ENCODE measurements at places on chromosomes 3 and 15.
A peak's percentile ranks its signal among the peaks of the same experiment; 100 is the strongest.

DNA sequence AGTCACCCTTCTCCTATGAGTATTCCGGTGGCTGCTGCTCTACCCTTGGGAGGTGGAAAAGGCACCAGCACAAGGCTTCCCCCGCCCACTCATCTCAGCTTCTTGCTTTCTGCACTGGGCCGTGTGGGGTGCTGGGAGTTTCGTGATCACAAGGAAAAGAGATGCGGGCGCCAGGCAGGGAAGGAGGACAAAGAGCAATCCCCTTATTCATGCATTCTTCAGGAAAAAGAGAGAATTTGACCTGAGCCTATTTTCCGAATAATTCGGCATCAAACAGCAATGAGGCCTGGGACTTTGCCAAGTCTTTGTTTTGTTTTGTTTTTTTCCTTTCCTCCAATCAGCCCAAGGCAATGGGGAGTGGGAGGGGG, 102.2 kb upstream of the LPP start:
- DNase-seq, result no peak

GRCh38 chr3:55643283-55643682, 156.2 kb upstream of the WNT5A start:
- no peak for DNase-seq

DNA sequence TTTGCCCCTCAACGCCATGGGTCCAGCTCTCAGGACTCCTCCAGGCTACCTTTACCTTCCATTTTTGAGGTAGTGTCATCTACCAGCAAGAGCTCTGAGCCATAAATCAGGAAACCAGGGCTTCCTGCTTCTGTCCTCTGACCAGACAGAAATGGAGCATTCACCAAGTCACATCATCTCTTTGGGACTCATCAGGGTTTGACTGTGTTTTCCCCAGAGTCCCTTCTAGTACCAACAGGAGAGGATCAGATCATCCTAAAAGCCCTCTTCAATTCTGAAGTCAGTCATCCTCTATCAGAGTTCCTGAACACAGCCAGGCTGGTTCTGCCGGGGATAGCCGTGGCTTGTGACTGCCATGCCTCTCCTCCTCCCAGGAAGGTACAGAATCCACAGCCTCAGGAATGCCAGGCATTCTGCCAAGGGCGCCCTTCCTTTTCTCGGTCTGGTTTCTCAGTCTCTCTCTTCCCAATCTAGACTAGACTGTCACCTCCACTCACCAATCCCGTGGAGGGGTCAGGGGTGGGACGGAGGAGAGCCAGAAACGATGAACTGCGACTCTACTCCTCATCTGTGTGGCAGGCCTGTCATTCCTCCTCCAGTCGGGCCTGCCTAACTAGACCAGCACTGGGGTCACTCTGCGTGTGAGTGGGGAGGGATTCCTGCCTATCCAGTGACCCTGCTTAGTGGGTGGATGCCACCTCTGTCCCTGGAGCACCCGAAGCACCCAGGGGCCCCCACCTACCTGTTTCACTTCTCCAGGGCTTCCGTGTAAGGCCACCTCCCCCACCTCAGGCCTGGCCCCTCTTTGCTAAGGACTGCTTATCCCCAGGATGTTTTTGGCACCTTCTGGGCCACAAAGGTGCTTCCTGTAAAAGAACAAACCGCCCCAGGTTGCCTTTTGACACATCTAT, 30.9 kb downstream of the CCNL1 start:
- no peak for DNase-seq

DNA sequence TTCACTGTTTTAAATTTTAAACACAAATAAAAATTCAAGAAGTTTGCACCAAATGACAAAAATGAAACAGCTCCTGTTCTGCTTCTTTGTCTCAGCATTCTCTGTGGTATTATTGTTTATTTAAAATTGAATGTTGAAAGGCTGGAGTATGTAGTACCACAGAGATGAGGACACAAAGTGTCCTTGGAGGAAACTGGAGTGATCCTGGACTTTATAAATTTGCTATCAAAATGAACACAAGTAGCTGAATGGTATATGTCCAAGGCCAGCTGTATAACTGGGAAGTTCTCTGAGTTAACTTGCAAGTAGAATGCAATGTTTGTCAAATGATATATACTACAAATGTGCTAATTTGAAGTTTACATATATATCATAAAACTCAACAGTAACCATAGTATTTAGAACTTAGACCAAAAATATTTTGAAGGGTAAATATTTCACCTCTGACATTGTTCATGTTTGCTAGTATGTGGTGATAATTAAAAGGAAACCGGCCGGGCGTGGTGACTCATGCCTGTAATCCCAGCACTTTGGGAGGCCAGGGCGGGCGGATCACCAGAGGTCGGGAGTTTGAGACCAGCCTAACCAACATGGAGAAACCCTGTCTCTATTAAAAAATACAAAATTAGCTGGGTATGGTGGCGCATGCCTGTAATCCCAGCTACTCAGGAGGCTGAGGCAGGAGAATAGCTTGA, 12.3 kb downstream of the BTLA start:
- no peak for DNase-seq

DNA sequence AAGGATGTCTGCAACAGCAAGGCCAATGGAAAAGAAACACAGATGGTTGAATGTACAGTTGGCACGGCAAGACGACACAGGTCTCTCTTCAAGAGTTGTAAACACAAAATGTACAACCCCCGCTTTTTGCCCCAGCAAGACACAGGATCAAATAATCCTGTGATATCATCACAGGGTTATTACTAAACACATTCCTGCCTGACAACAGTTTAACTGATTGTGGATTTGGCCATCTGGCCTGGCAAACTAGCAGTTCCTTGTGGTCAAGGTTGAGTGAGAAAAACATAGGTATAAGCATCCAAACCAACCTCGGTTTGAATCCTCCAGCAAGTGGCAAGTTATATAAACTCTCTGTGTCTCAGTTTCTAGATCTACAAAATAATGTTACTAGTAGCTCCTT, 23.4 kb downstream of the PARP16 start:
- DNase-seq, result no peak

DNA sequence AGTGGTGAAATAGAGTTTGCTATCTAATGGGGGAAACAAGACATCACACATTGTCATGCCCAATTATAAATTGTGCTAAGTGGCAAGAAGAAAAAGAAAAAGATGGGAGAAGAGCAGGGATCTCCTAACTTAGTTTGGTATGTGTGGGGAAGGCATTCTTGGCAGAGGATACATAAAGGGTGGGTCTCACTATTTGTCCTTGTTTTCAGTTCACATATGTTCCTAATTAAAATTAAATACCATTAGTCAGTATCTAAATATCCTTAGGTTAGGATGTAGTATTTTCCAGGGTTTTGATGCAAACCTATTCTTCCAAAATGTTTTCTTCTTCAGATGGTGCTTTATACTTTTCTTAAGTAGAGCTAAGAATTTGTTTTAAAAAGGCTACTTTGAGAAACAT, 173.7 kb downstream of the B3GALNT1 start:
- no peak for DNase-seq

DNA sequence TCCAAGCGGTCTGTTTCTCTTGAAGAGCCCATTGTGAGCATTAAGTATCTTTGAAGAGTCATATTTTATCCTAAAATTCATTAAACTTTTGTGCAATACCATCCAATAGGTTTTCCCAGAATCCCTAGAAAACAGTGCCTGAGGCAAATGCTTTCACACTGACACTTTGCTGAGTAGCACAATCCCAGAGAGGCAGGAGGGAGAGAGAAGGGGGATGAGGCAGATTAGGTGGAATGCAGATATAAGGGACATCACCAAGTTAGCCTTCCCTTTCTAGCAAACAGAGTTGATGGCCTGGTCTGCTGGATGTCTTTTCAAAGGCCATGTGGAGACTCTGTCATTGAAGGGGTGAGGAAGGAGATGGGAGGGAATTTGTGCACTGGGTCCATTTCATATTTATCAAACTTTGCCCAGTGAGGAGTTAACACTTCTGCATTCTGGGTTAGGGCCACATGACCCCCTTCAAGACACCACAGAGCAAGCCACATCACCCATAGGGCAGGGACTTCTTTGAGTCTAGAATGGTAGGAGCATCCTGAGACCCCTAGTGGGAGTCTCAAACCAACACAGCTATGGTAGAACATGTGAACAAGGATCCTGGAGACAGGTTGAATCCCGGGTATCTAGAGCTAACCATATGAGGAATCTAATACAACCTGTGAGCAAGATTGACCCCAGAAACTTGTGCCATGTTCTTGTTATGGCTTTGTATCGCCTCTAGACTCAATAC, 32.0 kb upstream of the SEMA6D start:
- DNase-seq, result no peak

GRCh38 chr3:7520059-7520458, 659.1 kb downstream of the GRM7 start:
- DNase-seq, result no peak

GRCh38 chr15:40746916-40747418, 8.1 kb downstream of the RMDN3 start:
- peak; percentile 56 for DNase-seq

- DNase-seq, result no peak
Observed at GRCh38 chr15:90870354-90871138, 2.2 kb downstream of the FURIN start.

DNA sequence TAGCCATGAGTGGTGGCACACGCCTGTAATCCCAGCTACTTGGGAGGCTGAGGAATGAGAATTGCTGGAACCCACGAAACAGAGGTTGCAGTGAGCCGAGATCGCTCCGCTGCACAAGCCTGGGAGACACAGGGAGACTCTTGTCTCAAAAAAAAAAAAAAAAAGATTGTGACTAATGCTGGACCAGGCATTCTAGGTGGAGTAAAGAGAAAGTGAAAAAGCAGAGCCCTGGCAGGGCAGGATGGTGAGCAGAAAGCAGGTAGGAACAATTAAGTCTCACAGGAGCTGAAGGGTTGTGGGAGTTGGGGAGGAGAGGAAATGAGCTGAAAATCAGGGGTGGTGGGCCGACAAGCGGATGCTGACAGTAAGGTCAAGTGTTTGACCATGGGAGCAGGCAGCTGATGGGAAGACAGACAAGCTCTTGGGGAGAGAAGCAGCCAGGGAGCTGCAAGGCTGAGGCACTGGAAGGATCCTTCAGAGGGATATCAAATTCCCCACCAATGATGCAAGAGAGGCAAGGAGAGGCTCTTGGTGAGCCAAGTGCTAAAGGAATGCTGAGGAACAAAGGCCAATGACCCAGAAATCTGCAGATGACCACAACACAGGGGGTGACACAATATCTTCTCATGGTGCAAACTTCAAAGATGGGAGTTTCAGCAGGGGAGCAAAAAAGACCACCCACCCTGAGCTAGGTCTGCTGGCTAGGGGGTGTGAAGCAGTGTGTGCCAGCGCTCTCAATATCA, 251.1 kb downstream of the ULK4 start:
- no peak for DNase-seq

DNA sequence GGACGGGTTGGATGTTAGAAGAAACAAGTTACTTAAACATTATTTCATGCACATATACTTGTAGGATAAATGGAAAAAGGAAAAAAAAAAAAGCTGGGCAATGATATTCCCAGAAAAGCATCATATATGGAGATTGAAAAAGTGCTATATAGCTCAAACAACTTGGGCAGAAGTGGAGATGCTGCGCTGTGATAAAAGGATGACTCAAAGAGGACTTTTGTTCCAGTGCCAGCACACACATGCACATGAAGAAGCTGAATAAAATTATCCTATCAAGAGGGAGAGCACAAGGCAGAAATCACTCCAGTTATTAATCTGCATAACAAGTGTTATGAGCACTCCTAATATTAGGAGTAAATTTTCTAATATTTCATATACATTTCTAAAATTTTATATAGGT, 30.9 kb downstream of the FRMD4B start:
- DNase-seq, result no peak

DNA sequence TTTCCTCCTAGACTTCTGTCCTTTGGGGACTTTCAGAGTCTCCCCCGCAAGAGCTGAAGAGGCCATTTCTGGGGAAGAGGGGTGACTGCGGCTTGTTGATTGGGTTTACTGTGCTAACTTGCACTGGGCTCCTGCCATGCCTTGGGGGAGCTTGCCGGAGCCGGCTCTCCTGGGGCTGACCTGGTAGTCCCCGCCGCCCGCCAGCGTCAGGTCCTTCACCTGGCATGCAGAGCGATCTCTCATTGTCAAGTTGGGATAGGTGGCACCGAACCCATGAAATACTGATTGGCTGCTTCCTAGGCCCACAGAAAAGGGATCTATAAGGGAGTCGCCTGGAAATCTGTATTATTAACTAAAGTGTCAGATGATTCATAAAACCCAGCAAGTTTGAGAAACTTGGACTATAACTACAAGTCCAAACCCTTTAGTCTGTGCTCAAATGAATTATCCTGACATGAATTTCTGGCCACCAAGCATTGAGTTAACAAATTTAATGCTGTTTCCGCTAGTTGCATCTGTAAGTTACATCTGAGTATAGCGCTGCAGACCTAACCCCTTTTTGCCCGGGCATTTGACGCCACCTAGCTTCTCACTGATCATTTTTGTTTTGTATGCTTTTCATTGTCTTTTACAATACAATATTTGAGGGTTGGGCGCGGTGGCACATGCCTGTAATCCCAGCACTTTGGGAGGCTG, 607 bp upstream of the IMP3 start:
- peak; percentile 58 for DNase-seq

DNA sequence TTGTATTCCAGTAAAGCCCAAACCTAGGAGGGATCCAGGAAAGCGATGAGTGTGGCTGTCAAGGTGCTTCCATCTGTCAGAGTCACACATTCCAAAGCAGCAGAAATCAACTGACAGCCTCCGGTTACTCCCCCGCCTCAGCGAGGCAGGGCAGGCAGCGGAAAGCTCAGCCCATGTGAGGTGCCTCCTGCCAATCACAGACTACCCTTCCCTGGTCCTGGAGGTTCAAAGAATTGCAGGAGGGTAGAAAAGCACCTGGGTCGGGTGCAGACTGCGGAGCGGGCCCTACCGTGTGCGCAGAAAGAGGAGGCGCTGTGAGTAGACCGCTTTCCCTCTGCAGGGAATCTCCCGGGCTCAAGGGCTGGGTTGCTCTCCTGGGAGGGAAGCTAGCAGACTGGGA, at the start of gene UPK1B:
TSS of gene UPK1B (plus strand) at position 274 of the 400 bp plus-strand sequence. CDS start 13,144 bp downstream, outside the sequence.
- no peak for DNase-seq

GRCh38 chr3:8972639-8973038, 9.4 kb upstream of the RAD18 start:
- peak; percentile 10 for DNase-seq

- no peak for DNase-seq
Observed at GRCh38 chr3:113758389-113759024, 11.7 kb downstream of the ATP6V1A start.

DNA sequence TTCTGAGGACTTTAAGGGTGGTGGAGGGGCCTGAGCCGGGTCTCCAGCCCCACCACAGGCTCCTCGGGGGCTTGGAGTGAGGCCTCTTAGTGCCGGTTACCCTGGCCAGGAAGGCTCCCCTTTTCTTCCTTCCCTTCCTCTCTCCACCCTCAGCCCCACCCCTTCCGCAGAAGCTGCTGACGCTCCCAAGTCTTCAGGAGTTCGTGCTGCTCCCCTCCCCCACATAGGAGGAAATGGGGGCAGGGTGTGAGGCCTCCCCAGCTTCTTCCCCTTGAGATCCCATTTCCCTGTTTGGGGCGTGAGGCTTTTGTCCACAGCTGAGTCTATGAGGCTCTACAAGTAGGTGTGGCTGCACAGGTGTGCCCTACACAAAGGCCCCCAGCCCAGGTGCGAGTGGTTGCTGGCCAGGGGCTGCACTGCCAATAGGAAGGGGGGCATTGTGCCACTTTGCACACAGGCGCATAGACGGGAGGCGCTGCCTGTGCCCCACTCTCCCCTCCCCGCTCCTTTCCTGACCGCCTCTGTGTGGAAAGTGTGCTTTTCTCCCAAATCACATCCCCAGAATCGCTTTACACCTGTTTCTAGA, 915 bp upstream of the CALML4 start:
- DNase-seq, result no peak
